ENCODE measurements at places on chromosomes 7 and 10.

- peak; percentile 69 for DNase-seq
Measured at GRCh38 chr10:88254091-88254490, 329.0 kb downstream of the RNLS start.

DNA sequence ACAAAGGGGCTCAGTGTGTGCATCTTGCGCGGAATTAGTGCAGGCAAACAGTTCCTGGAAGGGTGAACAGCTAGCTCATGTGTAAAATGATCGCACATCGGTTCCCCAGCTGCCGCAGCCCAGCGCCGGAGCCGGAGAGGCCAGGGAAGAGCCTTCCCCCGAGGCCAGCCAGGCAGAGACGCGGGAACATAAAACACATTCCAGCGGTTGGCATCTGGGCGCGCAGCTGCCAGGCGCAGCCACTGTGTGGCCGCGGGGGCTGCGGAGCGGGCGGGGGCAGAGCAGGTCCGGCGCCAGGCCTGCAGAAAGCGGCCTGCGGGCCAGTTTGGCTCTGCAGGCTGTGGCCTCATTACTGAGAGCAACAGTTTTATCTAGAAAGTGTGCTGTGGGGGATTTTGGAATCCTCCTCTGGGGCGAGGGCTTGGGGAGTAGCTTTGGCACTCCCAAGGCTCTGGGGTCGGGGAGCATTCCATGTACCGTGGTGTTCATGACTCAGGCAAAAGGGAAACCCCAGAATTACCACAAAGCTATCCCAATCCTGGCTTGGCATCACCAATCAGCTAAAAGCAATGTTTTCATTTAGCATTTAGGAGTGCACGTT, 74.3 kb downstream of the SAMD9 start:
- DNase-seq: peak; percentile 43

GRCh38 chr7:119197877-119198527, 973.5 kb downstream of the ANKRD7 start:
- peak; percentile 45 for DNase-seq

DNA sequence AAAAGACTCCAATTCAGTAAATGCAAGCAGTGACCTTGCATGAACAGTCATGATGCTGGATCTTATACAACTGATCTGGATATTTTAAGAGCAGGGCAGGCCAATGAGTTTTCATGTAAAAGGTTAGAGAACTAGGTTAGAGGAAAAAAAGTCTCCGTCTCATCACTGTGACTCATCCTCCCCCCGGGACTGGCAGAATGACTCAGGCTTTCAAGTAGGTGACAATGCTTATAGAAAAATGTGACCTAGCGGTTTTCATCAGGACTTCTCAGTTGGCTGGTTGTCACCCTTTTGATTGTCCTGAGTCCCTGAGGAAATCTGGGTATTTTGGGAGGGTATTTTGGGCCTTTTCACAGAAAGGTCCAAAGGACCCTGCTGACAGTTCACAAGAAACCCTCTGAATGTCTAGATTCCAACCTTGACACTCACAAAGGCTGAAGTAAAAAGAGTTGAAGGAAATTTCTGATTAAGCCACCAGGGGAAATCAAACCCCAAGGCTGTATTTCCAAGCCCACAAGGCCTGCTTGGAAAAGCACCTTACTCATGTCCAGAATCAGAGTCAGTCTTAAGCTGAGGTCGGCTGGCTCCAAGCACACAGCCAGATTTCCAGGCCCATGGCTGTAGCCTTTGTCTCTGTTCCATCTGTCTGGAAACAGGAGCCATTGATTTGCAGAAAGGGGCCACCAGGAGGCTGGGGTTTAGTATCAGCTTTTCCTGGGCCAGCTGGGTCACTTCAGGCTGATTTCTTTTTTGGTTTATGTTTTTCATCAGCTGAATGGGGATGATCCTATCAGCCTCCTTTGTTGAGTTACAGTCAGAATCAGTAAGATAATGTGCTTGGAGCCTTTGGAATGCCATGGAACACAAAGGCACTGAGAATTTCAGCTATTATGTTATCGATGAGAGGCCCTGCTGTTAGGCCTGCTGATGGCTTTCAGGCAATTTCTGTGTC, 226.4 kb upstream of the HABP2 start:
- DNase-seq: peak; percentile 74

GRCh38 chr7:444606-445005, 75.0 kb downstream of the PDGFA start:
- no peak for DNase-seq

- no peak for DNase-seq
Measured at GRCh38 chr10:8073691-8074416, 19.4 kb downstream of the GATA3 start.

DNA sequence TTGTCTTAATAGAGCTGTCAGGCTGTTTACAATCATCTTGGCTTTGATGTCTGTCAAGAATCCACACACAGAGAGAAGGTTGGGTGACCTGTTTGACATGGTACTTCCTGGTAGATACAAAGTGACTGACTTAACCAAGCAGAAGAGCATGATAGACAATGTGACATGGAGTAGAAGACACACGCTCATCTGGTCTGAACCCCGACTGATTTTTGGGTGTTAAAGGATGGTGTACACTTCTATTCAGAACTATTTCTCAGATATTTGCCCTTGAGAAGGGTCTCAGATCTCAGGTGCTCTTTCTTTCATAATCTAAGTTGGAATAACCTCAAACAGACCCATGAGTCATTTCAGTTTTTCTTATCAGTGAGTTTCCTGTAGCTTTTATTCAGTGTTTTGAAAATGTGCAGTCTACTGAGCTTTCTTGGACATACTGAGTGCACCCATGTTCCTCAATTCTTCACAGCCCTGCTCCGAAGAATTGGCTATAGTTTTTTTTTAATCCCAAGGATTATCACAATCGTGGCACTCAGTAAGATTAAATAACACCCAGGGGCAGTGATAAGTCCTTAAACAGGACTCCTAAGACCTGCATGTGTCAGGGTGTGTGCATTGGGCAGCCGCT, 46.4 kb upstream of the NXPH1 start:
- DNase-seq: no peak

DNA sequence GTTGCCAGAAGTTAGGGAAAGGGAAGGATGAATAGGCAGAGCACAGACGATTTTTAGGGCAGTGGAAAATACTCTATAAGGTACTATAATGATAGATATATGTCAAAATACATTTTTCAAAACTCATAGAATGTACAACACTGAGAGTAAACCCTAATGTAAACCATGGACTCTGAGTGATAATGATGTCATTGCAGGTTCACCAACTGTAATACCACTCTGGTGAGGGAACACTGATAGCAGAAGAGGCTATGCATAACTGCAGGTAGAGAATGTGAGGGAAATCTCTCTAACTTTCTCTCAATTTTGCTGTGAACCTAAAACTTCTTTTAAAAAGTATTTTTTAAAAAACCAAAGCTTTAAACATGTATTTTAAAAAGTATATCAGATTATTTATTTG, 22.1 kb downstream of the POT1 start:
- no peak for DNase-seq

DNA sequence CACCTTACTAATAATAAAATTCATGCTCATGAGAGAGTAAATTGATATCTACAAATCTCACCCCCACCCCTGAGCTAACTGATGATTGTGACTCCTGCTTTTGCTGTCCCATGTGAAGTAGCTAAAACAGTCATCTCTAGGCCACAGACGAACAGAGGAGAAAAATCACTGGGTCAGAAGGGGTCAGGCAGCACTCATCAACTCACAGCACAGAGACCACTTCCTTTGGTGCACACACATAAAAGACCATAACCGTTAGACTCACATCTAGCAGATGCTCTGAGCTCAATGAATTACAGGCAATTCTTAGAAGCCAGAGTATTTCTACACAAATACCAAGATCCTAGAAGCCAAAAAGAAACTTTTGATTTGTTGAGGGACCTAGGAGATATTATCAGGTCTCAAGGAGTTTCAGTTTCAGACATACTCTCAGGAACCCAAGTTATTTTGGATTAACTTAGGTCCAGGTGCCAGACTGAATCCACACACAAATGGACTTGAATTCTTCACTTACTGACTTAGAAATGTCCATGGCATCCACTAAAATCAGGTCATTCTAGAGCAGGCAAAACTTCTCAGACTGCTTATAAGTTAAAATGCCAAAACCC, 65.0 kb upstream of the TES start:
- DNase-seq: no peak

- DNase-seq: peak; percentile 59
Measured at GRCh38 chr7:139297795-139298194, 43.3 kb upstream of the FMC1 start.

GRCh38 chr7:10888861-10889260, 84.8 kb upstream of the PHF14 start:
- DNase-seq: no peak

DNA sequence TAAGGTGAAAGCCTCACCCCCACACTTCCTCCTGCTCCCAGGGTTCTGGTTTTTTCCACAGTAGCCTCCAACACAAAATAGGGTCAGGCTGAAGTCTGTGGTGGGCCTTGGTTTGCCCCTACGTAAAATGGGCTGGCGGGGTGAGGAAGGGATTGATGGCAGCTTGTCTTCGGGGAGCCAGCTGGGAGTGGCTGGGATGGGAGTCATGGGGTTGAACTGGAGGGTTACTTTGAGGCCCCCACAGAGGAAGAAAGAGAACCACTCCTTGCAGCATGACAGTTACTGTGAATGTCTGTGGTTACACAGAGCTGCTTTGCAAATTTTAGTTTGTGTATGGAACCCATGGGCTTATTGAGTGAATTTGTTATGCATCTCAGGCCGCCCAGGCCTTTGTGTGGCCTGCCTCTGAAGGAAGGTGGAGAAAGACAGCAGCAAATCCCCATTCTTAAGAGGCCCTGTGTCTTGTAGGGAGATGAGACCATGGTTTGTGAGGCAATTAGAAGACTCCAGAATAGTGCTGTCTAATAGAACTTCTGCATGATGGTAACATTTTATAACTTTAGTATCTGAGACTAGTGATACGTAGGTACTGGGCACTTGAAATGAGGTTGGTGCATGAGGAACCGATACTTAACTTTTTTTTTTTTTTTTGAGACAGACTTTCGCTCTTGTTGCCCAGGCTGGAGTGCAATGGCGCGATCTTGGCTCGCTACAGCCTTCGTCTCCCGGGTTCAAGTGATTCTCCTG, 8.1 kb downstream of the TRIM8 start:
- DNase-seq: no peak

DNA sequence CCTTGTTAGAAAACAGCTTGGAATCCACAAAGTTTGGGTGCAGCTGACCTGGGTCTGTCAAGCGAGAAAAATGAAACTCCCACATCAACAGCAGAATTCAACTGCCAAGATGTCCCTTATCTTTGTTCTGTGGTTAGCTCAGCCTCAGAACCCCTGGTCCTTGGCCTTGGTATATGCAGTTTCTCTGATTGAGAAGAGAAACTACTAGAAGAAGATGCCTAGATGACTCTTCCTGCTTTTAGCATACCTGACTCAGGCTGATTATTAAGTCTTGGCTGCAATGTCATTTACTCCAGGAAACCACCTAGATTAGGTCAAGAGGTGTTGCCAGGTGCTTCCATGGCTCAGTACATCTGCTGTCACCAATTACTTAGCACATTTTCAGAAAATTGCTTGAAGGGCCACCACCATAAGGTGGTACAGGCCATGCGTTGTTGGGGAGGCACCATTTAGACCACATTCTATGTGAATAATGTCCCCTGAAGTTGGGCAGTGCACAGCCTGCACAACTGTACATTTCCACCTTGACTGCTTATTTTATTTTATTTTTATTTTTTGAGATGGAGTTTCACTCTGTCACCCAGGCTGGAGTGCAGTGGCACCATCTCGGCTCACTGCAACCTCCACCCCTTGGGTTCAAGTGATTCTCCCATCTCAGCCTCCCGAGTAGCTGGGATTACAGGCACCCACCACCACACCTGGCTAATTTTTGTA, 59.4 kb upstream of the ZNF438 start:
- DNase-seq: peak; percentile 52

DNA sequence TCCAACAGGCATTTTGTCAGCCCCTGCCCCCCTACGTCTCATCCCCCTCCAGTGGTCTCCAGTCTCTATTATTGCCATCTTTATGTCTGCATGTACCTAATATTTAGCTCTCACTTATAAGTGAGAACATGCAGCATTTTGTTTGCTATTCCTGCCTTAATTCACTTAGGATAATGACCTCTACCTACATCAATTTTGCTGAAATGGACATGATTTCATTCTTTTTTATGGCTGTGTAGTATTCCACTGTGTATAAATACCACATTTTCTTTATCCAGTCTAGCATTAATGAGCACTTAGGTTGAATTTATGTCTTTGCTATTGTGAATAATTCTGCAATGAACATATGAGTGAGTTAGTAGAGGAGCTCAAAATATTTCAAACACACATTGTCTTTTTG, 229.9 kb downstream of the SEMA3E start:
- DNase-seq: no peak

- no peak for DNase-seq
Measured at GRCh38 chr10:21975378-21975990, 28.0 kb downstream of the DNAJC1 start.

GRCh38 chr10:105170521-105170920, 529.4 kb downstream of the SORCS3 start:
- no peak for DNase-seq

- DNase-seq: peak; percentile 57
Measured at GRCh38 chr10:87656431-87657072, 3.1 kb upstream of the PAPSS2 start.

DNA sequence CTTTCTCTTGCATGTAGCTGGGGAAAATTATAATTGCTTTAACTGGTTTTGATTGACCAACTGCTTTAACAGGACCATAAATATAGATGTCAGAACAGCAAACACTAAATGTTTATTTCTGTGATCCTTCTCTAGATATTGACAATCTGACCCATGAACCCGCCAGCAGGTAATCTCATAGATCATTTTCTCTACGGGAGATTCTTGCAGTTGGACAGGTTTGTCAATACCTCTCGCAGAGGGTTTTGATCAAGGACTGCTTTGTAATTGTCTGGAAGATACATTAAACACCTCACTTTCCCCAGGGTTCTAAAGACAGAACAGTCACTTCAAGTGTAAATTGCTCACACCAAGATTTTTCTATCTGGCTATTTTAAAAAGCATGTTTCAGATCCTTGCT, 235.8 kb upstream of the RHOBTB1 start:
- no peak for DNase-seq

DNA sequence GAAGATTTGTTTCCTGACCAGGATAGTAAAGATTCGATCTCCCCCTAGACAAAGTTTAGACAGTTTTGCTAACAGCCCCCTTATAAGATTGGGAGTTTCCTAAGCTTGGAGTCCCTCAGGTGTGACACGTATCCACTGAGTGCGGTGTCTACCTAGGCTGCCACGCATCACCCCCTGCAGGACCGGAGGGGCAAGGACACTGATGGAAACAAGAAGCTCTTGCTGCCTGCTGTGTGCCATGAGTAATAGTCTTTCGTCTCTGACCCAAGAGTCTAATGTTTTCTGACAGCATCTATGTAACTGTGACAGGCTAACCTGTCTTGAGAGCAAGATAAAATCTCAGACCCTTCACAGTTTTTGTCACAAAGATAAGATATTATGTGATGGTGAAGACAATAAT, 173.5 kb downstream of the SEMA3E start:
- DNase-seq: no peak

DNA sequence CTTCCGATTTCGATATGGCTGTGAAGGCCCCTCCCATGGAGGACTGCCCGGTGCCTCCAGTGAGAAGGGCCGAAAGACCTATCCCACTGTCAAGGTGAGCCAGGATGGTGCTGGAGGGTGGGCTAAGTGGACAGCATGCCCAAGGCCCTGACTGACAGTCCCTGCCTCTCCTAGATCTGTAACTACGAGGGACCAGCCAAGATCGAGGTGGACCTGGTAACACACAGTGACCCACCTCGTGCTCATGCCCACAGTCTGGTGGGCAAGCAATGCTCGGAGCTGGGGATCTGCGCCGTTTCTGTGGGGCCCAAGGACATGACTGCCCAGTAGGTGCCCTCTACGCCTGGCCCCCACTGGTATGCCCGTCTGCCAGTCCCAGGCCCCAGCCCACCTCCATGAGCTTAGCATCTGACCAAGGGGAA, 1.2 kb downstream of the NFKB2 start:
- DNase-seq: no peak
